ENCODE measurements at places on chromosomes 12 and 14.

- DNase-seq, result no peak
Observed at GRCh38 chr12:41467591-41468325, 279.6 kb downstream of the PDZRN4 start.

- DNase-seq, result no peak
Observed at GRCh38 chr14:24063263-24063836, 8.0 kb upstream of the CPNE6 start.

DNA sequence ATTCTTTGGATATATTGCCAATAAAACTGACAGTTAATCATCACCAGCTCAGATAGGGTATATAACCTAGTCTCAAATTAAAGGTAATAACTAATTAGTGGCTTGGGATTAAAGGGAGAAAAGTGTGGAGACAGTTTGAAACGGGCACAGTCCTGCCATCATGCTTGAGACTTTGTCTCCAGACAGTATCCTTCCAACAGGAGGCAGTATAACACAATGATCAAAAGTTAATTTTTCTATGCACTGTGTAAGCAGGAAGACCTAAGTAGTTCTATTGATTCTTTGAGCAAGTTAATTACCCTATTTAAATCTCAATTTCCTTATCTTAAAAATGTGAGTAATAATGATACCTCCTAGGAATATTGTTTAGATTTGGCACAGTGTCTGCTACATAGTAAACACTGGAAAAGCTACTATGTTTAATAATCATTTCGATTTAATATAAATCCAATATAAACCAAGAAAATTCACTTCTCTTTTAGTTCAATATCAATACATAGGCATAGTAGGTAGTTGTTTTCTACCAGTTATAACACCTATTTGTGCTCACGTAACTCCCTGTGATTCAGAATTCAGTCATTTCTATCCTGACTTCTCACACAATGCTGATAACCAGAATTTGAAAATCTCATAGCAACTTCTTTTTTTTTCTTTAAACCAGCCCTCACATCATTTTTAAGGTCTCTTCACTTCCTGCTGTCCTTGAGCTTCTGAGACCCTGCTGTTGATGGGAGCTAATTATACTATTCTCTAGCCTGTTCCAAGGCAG is 53.7 kb downstream of the GALNT4 start:
- no peak for DNase-seq

GRCh38 chr12:69115951-69116350 is 123.4 kb upstream of the CPSF6 start:
- DNase-seq, result no peak

DNA sequence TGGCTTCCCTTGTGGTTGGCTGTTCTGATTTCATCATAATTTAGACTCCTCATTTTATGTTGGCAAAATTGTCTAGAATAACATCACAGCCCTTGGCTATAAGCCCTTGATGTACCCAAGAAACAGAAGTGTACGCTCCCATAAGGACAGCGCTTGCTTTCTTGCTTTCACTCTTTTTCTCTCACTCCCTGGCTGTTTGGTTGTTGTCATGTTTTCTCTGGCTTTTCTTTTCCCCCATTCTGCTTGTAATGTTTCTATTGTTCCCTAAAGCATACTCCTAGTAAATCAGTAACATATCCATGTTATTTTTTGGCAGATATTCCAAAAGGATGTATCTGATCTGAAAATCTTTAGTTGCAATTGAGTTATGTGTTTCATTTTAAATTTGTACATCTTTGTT is 530.5 kb downstream of the NOVA1 start:
- DNase-seq, result no peak
